B cell (primary cell): ENCODE measurements at places on chromosomes 1 and 21.

DNA sequence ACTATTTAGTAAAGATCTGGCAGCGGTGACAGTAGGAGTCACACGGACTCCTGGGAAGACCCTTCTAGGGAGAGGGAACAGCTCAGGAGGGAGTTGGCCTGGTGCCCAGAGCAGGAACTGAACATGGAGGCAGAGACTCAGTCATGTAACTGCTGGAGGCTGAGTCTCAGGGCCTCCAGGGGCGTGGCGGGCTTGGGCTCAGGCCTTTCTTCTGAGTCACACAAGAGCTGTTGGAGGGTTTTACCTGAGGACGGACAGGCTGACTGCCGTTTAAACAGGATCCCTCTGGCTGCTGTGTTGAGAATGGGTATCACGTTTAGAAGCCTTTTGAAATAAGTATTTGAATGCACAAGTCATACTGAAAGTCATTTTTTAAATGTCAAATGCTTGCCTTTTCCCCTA is 7.2 kb upstream of the ETS2 start:
- H3K4me1 ChIP-seq, result no peaks in the 10 kb centered on the region
- no peak overlapping the region for H3K4me3 ChIP-seq
- peaks cover 18% of the 10 kb centered on the region for H3K27me3 ChIP-seq
- H3K27ac ChIP-seq, result no peak overlapping the region

- H3K36me3 ChIP-seq, result no peaks in the 10 kb centered on the region
- no peak overlapping the region for H3K4me3 ChIP-seq
- no peak for DNase-seq
These were observed 358.9 kb upstream of the SGIP1 start for GRCh38 chr1:66175098-66175497.

DNA sequence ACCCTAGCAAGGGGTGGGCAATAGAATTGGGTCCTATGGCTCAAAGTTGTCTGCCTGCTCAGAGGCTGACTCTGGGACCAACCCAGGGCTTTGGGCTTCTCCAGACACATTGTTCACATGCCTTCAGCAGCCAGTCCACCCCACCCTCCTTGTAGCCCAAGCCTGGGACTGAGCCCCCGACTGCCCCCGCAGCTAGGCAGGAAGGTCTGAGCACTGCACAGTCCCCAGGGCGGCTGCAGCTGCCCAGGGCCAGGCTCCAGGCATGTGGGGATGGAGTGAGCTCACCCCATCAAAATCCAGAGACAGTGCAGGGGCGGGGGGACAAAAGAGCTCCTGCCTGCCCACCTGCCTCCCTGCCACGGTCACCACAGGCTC is 35.6 kb downstream of the HSPG2 start:
- DNase-seq, result no peak
- no peaks in the 10 kb centered on the region for H3K27me3 ChIP-seq
- H3K4me3 ChIP-seq, result no peak overlapping the region
- no peaks in the 10 kb centered on the region for H3K36me3 ChIP-seq
- H3K27ac ChIP-seq, result no peak overlapping the region

DNA sequence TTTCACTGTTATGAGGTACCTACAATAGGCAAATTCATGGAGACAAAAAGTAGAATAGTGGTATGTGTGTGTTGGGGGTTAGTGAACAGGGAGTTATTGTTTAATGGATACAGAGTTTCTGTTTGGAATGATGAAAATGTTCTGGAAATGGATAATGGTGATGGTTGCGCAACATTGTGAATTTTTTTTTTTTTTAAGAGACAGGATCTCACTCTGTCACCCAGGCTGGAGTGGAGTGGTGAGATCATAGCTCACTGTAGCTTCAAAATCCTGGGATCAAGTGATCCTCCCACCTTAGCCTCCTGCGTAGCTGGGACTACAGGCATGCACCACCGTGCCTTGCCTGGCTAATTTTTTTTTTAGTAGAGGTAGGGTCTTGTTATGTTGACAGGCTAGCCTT is 34.5 kb upstream of the TRABD2B start:
- no peaks in the 10 kb centered on the region for H3K4me1 ChIP-seq
- no peaks in the 10 kb centered on the region for H3K36me3 ChIP-seq
- no peak overlapping the region for H3K4me3 ChIP-seq
- no peak for DNase-seq
- H3K27me3 ChIP-seq, result no peaks in the 10 kb centered on the region

GRCh38 chr1:178376008-178376407 is 120.8 kb downstream of the CLEC20A start:
- H3K27me3 ChIP-seq, result no peaks in the 10 kb centered on the region
- no peak for DNase-seq
- no peak overlapping the region for H3K27ac ChIP-seq
- H3K36me3 ChIP-seq, result no peaks in the 10 kb centered on the region
- H3K4me3 ChIP-seq, result no peak overlapping the region
- H3K4me1 ChIP-seq, result no peaks in the 10 kb centered on the region

- H3K4me3 ChIP-seq, result no peak overlapping the region
- H3K27ac ChIP-seq, result no peak overlapping the region
- peaks cover 26% of the 10 kb centered on the region for H3K4me1 ChIP-seq
- DNase-seq, result no peak
These were observed 3.8 kb downstream of the HECTD3 start for GRCh38 chr1:45007311-45007710.

DNA sequence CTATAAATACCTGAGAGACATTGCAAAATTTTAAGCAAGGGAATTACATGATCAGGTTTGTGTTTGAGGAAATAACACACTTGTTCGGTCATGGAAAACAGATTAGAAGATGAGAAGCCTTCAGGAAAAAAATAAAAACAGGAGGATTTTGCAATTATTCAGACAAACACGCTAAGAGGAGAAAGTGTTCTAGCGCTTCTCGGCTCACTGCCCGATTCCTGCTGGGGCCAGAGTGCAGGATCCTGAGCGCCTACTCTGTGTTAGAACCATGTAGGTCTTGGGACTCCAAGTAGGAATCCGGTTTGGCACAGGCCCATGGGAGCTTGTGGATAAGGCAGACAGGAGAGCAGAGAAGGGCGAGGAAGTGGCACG is 8.1 kb upstream of the PRELP start:
- DNase-seq, result no peak
- no peak overlapping the region for H3K27ac ChIP-seq
- peaks cover 5% of the 10 kb centered on the region for H3K4me1 ChIP-seq
- no peak overlapping the region for H3K4me3 ChIP-seq

DNA sequence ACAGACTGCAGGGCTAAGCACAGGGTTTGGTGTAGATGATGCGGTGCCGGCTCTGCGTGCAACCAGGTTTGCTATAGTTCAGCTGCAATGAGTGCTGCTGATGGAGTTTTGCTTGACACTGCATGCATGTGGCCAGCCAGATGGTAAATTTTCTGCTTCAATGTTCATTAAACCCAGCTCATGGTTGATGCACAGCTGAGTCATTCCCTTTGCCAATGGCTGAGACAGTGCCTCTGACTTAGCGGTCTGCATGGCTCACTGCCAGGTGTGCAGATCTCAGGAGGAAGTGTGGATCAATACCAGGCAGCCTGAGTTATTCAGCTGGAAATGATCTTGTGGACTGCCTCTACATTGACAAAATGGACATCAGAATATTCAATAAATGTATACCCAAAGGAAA is 172.7 kb upstream of the ZP4 start:
- no peaks in the 10 kb centered on the region for H3K4me1 ChIP-seq
- H3K4me3 ChIP-seq, result no peak overlapping the region

- peaks cover 2% of the 10 kb centered on the region for H3K36me3 ChIP-seq
- peak; percentile 48 for DNase-seq
- H3K27ac ChIP-seq, result peak overlapping the region; percentile 30
- no peaks in the 10 kb centered on the region for H3K27me3 ChIP-seq
- peaks cover 76% of the 10 kb centered on the region for H3K4me1 ChIP-seq
These were observed 191.2 kb upstream of the SGIP1 start for GRCh38 chr1:66342707-66343106.

GRCh38 chr1:61273861-61274260 is 191.5 kb downstream of the NFIA start:
- no peak for DNase-seq
- H3K4me1 ChIP-seq, result no peaks in the 10 kb centered on the region

DNA sequence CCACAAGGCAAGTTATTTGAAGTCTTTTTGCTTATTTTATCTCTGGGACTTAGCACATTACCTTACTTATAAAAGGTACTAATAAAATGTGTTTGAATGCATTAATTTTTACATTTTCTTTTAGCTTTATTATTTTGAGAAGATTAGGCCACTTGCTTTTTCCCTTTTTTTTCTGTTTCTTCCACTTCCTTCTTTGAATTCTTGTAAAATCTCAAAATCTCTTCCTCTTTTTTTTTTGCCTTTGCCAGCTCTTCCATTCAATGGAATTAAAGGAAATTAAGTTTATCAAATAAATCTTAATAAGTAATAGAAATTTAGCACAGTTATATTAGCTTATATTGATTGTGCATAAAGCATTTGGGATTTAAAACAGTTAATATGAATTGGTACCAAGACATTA is 260.9 kb downstream of the SRGAP2C start:
- H3K4me1 ChIP-seq, result no peaks in the 10 kb centered on the region
- H3K27me3 ChIP-seq, result no peaks in the 10 kb centered on the region
- no peak for DNase-seq
- no peak overlapping the region for H3K4me3 ChIP-seq

- H3K27ac ChIP-seq, result no peak overlapping the region
- no peak for DNase-seq
- no peaks in the 10 kb centered on the region for H3K4me1 ChIP-seq
- no peaks in the 10 kb centered on the region for H3K27me3 ChIP-seq
- no peaks in the 10 kb centered on the region for H3K36me3 ChIP-seq
- no peak overlapping the region for H3K4me3 ChIP-seq
These were observed 40.5 kb upstream of the NEK2 start for GRCh38 chr1:211715971-211716370.

DNA sequence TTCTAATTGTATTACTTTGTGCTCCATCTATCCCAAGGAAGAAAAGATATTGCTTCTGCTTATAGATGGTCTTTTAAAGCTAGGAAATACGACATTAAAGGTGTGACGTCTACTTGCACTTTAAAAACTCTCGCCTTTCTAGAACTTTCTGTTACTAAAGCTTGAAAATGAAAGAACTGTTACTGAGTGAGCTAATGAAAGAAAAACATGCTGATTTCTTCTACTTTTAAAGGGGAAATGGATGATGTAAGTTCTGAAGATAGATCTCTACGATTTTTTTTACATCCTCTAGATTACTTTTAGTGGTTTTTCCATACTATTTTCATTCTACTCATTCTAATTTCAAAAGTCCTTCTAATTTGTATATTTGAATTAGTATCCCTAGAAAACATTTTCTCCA is 387.5 kb downstream of the USP25 start:
- no peak overlapping the region for H3K27ac ChIP-seq
- no peak for DNase-seq
- H3K4me1 ChIP-seq, result no peaks in the 10 kb centered on the region
- no peaks in the 10 kb centered on the region for H3K27me3 ChIP-seq
- no peaks in the 10 kb centered on the region for H3K36me3 ChIP-seq

DNA sequence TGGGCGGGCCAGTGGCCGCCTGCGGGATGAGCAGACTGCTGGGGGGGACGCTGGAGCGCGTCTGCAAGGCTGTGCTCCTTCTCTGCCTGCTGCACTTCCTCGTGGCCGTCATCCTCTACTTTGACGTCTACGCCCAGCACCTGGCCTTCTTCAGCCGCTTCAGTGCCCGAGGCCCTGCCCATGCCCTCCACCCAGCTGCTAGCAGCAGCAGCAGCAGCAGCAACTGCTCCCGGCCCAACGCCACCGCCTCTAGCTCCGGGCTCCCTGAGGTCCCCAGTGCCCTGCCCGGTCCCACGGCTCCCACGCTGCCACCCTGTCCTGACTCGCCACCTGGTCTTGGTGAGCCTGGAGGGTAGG is 2.1 kb downstream of the B4GALT2 start:
- no peak overlapping the region for H3K27ac ChIP-seq
- H3K27me3 ChIP-seq, result no peaks in the 10 kb centered on the region
- H3K4me3 ChIP-seq, result no peak overlapping the region
- no peaks in the 10 kb centered on the region for H3K36me3 ChIP-seq
- H3K4me1 ChIP-seq, result peaks cover 26% of the 10 kb centered on the region

DNA sequence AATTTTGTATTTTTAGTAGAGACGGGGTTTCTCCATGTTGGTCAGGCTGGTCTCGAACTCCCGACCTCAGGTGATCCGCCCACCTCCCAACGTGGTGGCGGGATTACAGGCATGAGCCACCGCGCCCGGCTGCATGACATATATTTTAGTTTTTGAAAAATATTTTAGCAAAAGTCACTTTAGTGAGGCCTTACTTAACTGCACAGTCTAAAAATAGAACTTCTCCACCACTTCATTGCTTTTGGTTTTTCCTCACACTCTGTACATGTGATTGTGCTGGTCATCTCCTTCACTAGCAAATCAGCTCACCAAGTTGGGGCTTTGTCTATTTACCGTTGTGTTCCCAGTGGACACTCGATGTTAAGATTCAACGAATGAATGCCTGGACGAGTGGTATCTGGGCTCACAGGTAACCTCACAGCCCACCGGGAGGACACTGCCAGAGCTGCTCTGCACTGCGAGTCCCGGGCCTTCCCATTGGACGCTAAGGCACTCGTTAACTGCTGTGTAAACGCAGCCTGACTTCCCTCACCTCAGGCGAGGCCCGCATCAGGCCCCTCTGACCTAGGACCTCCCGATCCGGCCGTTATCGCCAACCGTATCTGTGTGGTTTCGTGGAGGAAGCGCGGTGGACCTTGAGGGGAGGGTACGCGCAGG is 14.0 kb upstream of the ZNF692 start:
- H3K27ac ChIP-seq, result peak overlapping the region; percentile 81
- no peak for DNase-seq
- H3K36me3 ChIP-seq, result no peaks in the 10 kb centered on the region
- H3K27me3 ChIP-seq, result no peaks in the 10 kb centered on the region
- no peaks in the 10 kb centered on the region for H3K4me1 ChIP-seq

GRCh38 chr1:50424884-50425375 is 1.7 kb upstream of the DMRTA2 start:
- no peaks in the 10 kb centered on the region for H3K36me3 ChIP-seq
- DNase-seq, result peak; percentile 29
- H3K27ac ChIP-seq, result no peak overlapping the region
- H3K4me3 ChIP-seq, result no peak overlapping the region

DNA sequence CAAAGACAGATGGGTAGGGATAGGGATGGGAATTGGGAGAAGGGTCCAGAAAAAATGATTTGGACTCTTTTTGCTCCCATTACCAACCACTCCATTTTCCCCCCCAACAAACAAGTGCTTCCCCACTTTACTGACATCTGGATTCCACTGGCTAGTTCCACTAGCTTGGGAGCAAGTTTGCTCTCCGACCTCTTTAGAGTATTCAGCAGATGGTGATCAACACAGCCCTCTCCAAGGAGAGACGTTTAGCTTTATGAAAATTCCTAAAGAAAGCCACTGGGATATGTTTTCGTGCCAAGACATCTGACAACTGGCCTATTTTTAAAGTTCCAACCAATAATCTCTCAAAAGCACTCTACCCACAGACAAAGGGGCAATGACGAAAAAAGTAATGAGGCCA is 50.3 kb downstream of the ITPKB start:
- H3K27ac ChIP-seq, result no peak overlapping the region
- H3K36me3 ChIP-seq, result peaks cover 20% of the 10 kb centered on the region
- no peak overlapping the region for H3K4me3 ChIP-seq
- no peak for DNase-seq
- peaks cover 77% of the 10 kb centered on the region for H3K4me1 ChIP-seq
- H3K27me3 ChIP-seq, result no peaks in the 10 kb centered on the region
